MCF 10A (cell line): ENCODE measurements at places on chromosomes 1 and 21. TPM values are rescaled to one million over a fixed set of nuclear protein-coding genes. Genes with fewer than 3 reads are reported as not detected.
A peak's percentile ranks its signal among the peaks of the same experiment; 100 is the strongest.

- peak; percentile 68 for DNase-seq
Measured at GRCh38 chr1:61951731-61952580, 209.7 kb downstream of the PATJ start.

Gene TMPRSS3
- 2.0 and 2.4 TPM in 2 replicates for total RNA-seq

- no peak for DNase-seq
Measured at GRCh38 chr21:41583274-41583790, 75.4 kb upstream of the TMPRSS2 start.

DNA sequence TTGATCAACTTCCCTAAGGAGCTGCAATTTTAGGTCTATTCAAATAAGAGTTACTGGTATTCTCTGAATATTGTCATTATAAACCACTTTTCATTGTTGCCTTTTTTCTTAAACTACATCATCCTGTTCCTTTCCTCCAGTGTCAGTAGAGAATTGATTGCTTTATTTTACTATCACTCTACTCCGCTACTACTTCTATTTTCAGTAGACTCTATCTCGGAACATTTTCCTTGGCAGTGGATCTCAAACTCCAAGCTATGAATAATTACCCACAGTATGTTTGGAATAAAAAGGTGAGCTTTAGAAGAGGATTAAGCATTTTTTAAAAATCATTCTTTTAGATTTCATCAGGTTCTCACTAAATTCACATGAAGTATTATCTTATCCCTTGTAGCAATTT, 224.9 kb downstream of the GREM2 start:
- no peak for DNase-seq

DNA sequence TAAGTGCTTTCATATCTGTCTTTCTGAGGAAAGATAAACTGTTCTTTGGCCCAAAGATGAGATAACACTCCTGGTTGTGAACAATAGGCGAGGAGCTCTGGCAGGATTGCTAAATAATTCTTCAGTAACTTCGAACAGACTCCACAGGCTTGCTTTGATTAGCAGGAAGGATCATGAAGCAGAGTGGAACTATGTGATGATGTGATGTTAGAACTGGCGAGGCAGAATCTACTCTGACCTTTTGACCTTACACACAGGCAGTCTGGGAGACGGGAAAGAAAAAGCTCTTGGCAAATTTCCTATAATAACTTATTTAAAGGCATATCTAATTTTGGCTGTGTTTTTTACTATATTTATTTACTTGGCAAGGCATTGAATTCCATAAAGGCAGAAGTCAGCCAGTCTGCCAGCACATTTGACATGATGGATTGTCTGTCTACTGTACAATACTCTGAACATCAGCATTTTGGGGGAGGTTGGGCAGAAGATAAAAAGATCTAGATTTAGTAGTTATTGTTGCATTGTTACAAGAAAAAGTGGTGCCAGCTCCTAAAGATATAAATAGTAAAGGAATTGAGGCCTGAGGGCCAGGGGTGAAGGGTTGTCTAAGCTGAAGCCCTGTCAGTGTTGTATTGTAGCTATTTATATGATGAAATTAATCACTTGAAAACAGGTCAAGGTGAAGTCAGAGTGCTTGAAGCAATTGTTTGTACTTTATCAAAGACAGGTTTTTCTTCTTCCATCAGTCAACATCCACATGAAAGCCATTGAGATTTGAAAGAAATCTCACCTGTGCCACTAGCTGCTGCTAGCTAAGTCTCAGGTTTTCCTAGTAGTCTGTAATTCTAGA, 708.8 kb downstream of the LTN1 start:
- peak; percentile 30 for DNase-seq

Gene FGR
- total RNA-seq: not detected in 2 replicates
